Thoracic aorta (tissue), 2 donors: ENCODE measurements at places on chromosomes 12 and 14. TPM values are rescaled to one million over a fixed set of nuclear protein-coding genes. Genes with fewer than 3 reads are reported as not detected.
A peak's percentile ranks its signal among the peaks of the same experiment; 100 is the strongest.

- H3K4me1 ChIP-seq = peaks cover 45% of the 10 kb centered on the region
- no peaks in the 10 kb centered on the region for H3K36me3 ChIP-seq
- peak; percentile 47 for DNase-seq
- H3K27ac ChIP-seq = peak overlapping the region; percentile 69
- no peaks in the 10 kb centered on the region for H3K27me3 ChIP-seq
These were observed 9.0 kb downstream of the PITPNM2 start for GRCh38 chr12:123141615-123142517.

Gene OR6C6
- total RNA-seq = not detected

- no peak for DNase-seq
- H3K27ac ChIP-seq = no peak overlapping the region
- no peaks in the 10 kb centered on the region for H3K4me1 ChIP-seq
- H3K36me3 ChIP-seq = no peaks in the 10 kb centered on the region
These were observed 384.7 kb downstream of the CCDC91 start for GRCh38 chr12:28574746-28575592.

GRCh38 chr14:44620121-44621019 lies 113.3 kb upstream of the FSCB start:
- H3K27ac ChIP-seq = no peak overlapping the region
- no peaks in the 10 kb centered on the region for H3K4me1 ChIP-seq
- DNase-seq = no peak
- H3K27me3 ChIP-seq = no peaks in the 10 kb centered on the region

DNA sequence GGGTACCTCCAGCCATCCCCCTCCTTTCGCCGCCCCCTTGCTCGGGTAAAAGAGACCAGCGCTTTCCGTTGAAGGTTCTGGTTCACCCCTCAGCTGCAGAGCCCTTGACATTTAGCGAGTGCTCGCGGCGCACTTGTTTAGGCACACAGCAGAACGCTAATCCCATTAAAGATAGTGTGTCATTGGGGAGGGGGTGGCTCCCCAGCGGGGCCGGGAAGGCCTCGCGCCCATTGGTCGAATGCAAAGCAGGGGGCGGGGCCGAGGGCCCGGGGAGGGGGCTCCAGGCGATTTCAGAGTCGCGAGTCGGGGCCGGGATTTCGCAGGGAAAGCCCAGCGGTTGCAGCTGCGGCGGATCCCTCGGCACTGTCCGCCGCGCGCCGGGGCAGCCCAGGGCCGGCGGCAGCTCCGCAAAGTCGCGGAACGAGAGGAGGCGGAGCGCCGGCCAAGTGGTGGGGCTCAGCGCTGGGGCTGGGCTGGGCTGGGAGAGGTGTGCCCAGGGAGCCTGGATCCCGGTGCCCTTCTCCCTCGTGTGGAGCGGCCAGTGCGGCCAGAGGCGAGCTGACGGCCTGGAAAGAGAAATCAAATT lies 122.9 kb downstream of the TSPAN9 start:
- H3K27ac ChIP-seq = no peak overlapping the region
- DNase-seq = no peak
- peaks cover 45% of the 10 kb centered on the region for H3K4me1 ChIP-seq
- H3K36me3 ChIP-seq = no peaks in the 10 kb centered on the region
- H3K27me3 ChIP-seq = no peaks in the 10 kb centered on the region

Gene GPX2
- total RNA-seq = not detected

- no peak for DNase-seq
- no peaks in the 10 kb centered on the region for H3K36me3 ChIP-seq
- no peak overlapping the region for H3K4me3 ChIP-seq
- H3K27ac ChIP-seq = no peak overlapping the region
These were observed 197.0 kb downstream of the ACSS3 start for GRCh38 chr12:81274637-81275529.

Gene ATL1
- 9.5 TPM for total RNA-seq

GRCh38 chr12:31343139-31343538 lies 17.2 kb upstream of the SINHCAF start:
- H3K36me3 ChIP-seq = no peaks in the 10 kb centered on the region
- no peak overlapping the region for H3K4me3 ChIP-seq
- H3K4me1 ChIP-seq = no peaks in the 10 kb centered on the region
- H3K27ac ChIP-seq = no peak overlapping the region
- DNase-seq = no peak
- H3K27me3 ChIP-seq = no peaks in the 10 kb centered on the region

Gene RPL10L
- not detected for total RNA-seq

GRCh38 chr14:99566009-99566389 lies 38.0 kb downstream of the CCDC85C start:
- no peaks in the 10 kb centered on the region for H3K36me3 ChIP-seq
- H3K4me1 ChIP-seq = peaks cover 6% of the 10 kb centered on the region

DNA sequence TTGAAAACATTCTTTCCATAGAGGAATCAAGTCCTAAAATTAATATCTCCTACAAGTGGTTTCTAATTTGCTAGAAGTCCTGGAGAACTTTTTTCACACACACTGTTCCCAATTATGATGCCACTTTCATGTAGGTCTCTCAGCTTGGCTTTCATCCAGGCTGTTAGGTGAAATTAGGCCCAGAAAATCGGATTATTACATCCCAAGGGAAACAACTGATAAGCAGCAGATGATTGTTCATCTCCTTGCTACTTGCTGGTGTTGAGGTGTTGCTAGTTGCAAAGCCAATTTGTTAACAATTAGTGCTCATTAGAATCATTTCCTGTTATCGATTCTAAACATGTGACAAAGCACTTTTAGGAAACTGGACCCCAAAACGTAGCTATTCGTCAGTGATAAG lies 248.0 kb downstream of the PDZRN4 start:
- no peaks in the 10 kb centered on the region for H3K27me3 ChIP-seq
- no peak for DNase-seq
- no peak overlapping the region for H3K4me3 ChIP-seq
- H3K36me3 ChIP-seq = no peaks in the 10 kb centered on the region
- no peaks in the 10 kb centered on the region for H3K4me1 ChIP-seq

GRCh38 chr14:87102811-87103378 lies 890.1 kb downstream of the GALC start:
- H3K4me3 ChIP-seq = no peak overlapping the region
- no peaks in the 10 kb centered on the region for H3K36me3 ChIP-seq
- H3K27me3 ChIP-seq = no peaks in the 10 kb centered on the region
- H3K4me1 ChIP-seq = no peaks in the 10 kb centered on the region

Gene TMTC1
- 160 TPM for total RNA-seq

Gene SYNDIG1L
- 0.21 TPM for total RNA-seq

- no peaks in the 10 kb centered on the region for H3K36me3 ChIP-seq
- no peak overlapping the region for H3K4me3 ChIP-seq
- no peak for DNase-seq
These were observed 16.0 kb downstream of the DBX2 start for GRCh38 chr12:45034861-45035265.

Gene KRT2
- 1.4 TPM for total RNA-seq

GRCh38 chr14:38290601-38291188 lies 34.8 kb upstream of the CLEC14A start:
- peaks cover 12% of the 10 kb centered on the region for H3K4me1 ChIP-seq
- no peaks in the 10 kb centered on the region for H3K27me3 ChIP-seq
- no peak overlapping the region for H3K27ac ChIP-seq
- H3K36me3 ChIP-seq = no peaks in the 10 kb centered on the region
- DNase-seq = no peak
- peak overlapping the region; percentile 20 for H3K4me3 ChIP-seq

Gene ELK3
- 19.9 TPM for total RNA-seq

DNA sequence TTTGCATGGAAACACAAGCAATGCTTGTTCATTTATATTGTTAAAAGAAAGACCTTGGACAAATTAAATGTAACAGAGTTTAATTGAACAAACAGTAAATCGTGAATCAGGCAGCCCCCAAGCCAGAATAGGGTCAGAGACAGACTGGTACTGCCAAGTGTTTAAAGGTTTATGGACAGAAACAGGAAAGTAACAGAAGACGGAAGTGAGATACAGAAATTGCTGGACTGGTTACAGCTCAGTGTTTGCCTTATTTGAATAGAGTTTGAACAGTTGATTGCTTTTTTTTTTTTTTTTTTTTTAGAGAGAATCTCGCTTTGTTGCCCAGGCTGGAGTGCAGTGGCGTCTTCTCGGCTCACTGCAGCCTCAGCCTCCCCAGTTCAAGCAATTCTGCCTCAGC lies 50.3 kb downstream of the DAO start:
- H3K4me1 ChIP-seq = no peaks in the 10 kb centered on the region
- no peaks in the 10 kb centered on the region for H3K27me3 ChIP-seq
- H3K4me3 ChIP-seq = no peak overlapping the region

- H3K27ac ChIP-seq = no peak overlapping the region
- no peaks in the 10 kb centered on the region for H3K4me1 ChIP-seq
- H3K27me3 ChIP-seq = no peaks in the 10 kb centered on the region
- H3K4me3 ChIP-seq = no peak overlapping the region
These were observed 81.7 kb upstream of the CCDC91 start for GRCh38 chr12:28108599-28108998.

- H3K36me3 ChIP-seq = no peaks in the 10 kb centered on the region
- no peak for DNase-seq
- H3K27me3 ChIP-seq = no peaks in the 10 kb centered on the region
- H3K4me3 ChIP-seq = no peak overlapping the region
- no peak overlapping the region for H3K27ac ChIP-seq
These were observed 184.0 kb upstream of the RGS6 start for GRCh38 chr14:71748196-71748595.
